Thymus (tissue), 14 donors: ENCODE measurements at places on chromosomes 5 and 9.

DNA sequence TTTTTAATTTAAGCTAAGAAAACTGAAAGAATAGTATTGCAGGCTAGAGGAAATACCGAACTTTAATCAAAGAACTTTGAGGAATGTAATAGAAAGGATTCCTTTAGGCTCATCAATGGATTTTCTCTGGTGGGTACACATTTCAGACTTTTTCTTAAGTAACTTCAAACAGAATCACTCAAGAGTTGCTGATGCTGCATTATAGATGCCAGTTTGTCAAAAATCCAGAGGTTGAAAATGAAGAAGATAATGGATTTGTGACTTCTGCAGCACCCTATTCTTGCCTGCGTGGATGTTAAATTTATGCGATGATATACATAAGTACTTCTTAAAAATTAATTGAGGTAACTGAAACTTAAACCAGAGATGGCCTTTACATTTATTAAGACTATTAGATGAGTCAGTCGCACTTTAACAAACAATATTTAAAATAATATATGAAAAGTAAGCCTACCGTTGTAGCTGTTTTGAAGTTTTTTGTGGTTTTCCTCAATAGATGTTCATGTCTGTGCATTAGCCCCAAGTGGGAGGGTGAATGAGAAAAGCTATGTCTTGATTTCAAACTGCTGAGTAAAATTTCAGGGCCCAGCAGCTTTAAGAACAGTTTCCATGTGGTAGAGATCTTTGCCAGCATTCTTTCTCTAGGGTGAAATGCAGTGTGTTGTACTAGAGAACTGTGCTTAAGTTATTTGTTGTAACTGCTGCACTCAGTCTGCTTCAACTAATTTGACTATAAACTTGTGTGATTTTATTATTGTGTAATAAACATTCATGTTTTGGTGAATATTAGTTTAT, at the start of gene OGN:
Gene OGN (minus strand): TSS at position 537 of the 795 bp plus-strand sequence. CDS start 1,171 bp downstream, outside the sequence.
- DNase-seq, result peak; percentile 62

DNA sequence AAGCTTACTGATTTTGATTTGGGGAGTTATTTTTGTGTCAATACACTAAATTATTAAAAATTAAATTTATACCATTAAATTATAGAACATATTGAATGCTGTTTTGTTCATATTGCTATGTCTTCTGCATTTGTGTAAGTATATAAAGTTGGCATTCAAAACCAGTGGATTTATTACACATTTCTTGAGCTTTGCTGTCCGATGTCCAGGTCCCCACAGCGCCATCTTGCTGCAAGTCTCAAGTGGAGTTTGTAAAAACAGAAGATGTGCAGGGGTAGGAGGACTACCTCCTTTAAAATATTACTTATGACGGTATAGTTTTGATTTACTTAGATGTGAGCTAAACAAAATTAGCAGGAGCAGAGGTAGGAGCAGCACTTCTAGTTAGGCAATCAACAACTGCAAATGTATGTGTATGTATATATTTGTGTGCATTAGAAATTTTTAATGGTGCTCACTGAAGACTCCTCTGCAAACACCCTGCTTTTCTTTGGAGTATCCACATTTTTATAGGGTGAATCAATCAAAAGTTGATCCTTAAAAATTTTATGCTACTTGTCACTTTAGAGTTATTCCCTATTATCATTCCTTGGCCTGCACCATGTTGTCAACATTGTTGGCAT, 37.4 kb downstream of the CPEB4 start:
- peak; percentile 8 for DNase-seq

GRCh38 chr9:38431116-38431515, 6.9 kb upstream of the IGFBPL1 start:
- no peak for DNase-seq

DNA sequence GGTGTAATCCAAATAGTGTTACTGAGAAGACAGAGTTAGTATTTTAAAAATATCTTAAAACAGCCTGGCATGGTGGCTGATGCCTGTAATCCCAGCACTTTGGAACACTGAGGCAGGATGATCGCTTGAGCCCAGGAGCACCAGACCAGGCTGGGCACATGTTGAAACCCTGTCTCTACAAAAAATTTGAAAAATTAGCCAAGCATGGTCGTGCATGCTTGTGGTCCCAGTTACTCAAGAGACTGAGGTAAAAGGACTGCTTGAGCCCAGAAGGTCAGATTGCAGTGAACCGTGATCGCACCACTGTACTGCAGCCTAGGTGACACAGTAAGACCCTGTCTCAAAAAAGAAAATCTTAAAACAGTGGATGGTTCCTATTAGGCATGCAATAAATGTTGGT, 12.4 kb downstream of the IFNA1 start:
- DNase-seq, result no peak

DNA sequence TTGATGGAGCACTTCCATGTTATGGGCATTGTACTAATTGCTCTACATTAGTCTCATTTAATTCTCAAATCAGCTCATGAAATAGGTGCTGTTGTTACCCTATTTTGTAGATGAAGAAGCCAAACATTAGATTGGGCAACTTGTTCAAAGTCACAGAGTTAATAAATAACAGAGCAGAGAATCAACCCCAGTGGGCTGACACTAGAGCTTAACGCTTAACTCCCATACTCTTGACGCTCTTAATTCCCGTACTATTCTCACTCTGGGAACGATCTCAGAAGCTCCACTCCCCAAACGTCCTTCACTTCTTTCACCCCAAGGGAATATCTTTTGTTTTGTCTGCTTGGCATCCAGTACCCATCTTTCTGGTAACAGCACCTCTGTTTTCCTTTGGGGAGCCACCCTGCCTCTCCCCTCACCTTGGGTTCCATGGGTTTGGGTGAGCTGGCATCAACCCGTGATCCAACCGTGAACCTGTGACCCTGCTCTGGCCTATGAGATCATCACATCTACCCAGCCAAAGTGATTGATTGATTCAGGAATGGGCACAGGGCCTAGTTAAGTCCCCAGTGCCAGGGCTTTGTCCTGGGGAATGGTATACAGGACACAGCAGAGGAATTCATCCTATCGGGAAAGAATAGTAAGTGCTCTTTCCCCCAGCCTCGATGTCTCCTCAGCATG, 169.2 kb downstream of the NR3C1 start:
- DNase-seq, result no peak

GRCh38 chr5:181173027-181173419, 25.6 kb downstream of the OR2V2 start:
- DNase-seq, result no peak

GRCh38 chr5:150674341-150674821, 13.3 kb downstream of the MYOZ3 start:
- no peak for DNase-seq

DNA sequence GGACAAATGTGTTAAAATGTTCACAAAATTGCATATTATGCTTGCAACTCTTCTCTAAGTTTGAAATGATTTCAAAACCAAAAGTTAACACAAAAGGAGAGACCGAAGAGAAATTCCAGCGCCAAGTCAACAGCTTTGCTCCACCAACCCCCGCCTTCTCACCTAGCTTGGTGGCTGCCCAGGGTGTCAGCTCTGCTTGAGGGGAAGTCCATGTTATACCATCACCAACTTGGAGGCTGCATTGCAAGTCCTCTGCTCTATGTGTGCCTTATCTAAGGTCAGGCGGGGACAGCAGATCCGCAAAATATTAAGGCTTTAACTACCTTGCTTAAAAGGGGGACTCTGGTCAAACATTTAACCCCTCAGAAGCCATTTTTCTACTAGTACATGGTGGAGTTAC, 14.6 kb downstream of the CCNJL start:
- DNase-seq, result no peak

DNA sequence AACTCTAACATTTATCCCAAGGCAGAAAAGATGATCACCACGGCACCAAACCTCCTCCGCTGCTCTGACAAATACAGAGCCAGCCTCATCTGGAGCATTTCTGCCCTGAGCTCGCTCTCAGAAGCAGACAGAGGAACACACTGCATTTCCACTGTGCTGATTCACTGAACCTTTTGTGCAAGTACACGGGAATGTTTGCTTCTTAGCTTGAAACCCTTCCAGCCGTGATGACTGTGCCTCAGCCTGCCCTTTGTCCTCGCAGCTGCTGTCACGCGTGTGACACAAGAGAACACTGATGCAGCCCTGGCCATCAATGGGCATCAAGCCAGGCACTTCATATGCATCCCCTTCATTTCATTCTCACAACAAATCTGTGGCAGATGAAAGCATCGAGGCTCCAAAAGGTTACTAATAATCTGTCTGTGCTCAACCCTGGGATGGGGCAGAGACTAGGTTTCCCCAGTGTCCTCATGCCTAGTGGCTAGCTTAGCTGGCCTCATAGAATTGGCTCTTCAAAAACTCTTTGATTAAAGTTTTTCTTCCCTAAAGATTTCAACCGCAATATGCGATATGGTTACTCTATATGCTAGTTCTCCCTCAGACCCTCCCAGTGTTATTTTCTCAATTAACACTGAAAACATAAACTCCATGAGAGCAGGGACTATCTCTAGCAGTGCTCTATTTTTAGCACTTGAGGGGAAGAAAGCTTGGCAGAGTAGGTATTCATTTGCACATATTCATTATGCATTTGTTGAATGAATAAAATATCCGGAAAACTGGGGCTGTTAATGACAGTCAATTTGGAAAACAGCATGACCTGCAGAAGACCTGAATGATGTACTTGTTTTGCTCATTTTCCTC, 7.3 kb downstream of the CDC14B start:
- DNase-seq, result no peak

DNA sequence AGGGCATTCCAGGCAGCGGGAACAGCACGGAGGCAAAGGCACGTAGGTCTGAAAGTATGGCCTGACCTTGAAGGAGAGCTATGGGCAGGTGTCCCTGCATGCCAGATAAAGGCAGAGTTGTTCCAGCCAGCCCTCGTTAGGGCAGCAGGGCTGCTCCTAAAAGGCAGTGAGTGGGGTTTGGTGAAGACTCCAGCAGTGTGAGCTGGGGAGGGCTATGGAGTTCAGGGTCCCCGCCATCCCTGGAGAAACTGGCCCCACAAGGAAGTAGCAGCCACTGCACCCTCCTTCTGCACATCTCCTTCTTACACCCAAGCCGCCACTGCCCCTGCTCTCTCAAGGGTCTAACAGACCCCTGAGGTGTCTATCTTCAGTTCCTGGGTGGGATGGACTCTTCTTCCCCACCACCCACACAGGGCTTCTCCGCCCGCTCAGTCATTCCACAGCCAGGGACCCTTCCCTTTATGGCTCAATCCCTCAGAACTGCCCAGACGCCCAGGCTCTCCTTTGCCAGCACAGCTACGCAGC, 1.4 kb downstream of the AKNA start:
- no peak for DNase-seq

DNA sequence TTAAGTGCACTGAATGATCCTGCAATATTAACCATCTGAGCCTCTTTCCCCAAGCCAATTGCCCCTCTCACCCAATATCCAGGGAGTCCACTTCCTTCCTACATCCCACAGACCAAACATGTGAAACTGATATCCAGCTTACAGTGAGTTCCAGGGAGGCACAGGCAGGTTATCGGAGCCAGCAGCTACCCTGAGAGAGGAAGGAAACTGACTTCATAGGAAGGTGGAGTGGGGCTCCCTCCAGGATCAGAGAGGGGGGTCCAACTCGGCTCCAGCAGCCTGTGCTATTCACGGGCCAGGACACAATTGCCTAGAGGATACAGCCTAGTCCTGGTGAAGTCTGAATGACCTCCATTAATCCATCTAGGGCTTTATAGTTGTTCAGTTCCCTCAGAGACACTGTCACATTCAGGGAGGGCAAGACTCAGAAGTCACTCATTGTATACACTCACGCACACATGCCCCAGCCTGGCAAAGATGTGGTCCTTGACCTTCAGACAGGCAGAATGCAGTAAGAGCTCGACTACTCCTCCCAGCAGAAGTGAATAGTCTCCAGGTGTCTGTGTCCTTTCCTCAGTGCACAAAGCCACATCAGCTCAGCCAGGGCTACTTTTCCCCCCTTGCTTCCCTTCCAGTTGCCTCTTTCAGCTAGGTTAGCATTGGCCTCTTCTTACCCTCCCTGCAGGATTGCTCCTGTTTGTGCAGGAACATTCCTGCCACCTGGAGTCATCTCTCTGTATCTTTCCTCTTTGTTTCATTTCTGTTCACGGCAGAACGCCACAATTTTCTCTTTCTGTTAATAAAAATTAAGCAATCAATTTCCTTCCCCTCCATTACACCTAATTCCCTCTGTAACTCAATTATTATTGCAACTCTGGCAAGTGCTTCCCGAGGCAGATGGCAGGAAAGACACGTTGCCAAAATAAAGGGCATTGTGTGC, 501.7 kb downstream of the ARHGEF28 start:
- DNase-seq, result no peak

GRCh38 chr9:86511614-86512360, 157.6 kb upstream of the TUT7 start:
- DNase-seq, result no peak

DNA sequence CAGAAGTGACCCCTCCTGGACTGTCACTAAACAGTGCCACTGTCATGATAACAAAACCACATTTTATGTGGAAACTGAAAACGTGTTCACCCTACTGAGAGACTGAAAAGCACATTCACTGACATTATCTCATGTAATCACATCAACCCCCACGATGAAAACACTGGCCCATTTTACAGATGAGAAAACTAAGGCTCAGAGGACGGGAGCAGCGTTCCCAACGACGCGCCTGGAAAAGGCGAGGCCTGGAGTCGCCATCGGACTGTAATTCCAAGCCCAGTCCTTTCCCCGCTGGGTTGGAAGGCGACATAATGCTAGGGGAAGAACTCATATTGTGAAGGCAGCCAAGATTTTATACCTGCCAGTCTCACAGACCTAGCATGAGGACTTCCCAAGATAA, 140.0 kb downstream of the ADAMTS2 start:
- no peak for DNase-seq

DNA sequence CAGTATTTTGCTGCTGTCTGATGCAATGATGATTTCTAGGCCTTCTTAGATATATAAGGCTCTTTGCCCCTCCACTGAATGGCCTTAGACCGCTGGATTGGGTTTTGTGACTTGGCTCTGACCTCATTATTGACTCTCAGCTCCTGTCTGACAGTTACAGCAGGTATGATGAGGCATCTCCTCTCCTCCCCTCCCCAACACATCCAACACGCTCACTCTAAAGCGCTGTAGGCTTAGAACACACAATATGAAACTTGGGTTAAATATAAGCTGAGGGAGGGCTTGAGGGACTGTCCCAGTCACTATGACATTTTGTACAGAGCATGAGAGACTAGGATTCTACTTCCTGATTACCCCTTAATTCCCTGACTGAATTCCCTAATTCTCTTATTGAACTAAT, 18.8 kb upstream of the CER1 start:
- DNase-seq, result no peak

GRCh38 chr9:114880291-114880745, 50.1 kb downstream of the TNFSF8 start:
- no peak for DNase-seq

- no peak for DNase-seq
These were observed 448.1 kb downstream of the NFIB start for GRCh38 chr9:13865869-13866268.
